ENCODE measurements at places on chromosomes 12 and 14. TPM values are rescaled to one million over a fixed set of nuclear protein-coding genes. Genes with fewer than 3 reads are reported as not detected.

Gene TMEM52B
- total RNA-seq, result not detected

Gene GNB3
- total RNA-seq, result 4.3 TPM

Gene KRT6A
- not detected for total RNA-seq

GRCh38 chr12:95343461-95344230 lies 126.0 kb downstream of the VEZT start:
- peaks cover 6% of the 10 kb centered on the region for H3K27me3 ChIP-seq
- no peak for DNase-seq
- H3K27ac ChIP-seq, result no peak overlapping the region
- no peak overlapping the region for H3K4me3 ChIP-seq
- no peaks in the 10 kb centered on the region for H3K4me1 ChIP-seq

DNA sequence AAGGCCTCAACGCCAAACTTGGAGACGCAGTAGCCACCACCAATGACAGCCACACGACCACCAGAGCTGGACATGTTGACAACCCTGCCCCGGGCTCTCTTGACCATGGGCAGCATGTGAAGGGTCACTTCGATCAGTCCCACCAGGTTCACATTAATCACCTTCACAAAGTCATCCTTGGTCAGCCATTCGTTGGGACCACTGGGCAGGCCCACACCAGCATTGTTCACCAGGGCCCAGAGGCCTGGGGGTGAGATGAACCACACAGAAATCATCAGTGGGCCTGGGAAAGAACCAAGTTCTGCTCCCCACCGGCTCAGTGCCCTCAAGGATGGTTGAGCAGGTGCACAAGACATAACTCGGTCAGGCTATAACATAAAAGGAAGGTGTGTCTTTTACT lies 4.0 kb downstream of the SDR9C7 start:
- DNase-seq, result no peak
- no peaks in the 10 kb centered on the region for H3K36me3 ChIP-seq
- no peak overlapping the region for H3K27ac ChIP-seq
- peaks cover 21% of the 10 kb centered on the region for H3K27me3 ChIP-seq

- no peaks in the 10 kb centered on the region for H3K36me3 ChIP-seq
- H3K4me3 ChIP-seq, result no peak overlapping the region
- no peaks in the 10 kb centered on the region for H3K27me3 ChIP-seq
- no peak for DNase-seq
- H3K4me1 ChIP-seq, result no peaks in the 10 kb centered on the region
Observed at GRCh38 chr14:57979376-57980048, 113.6 kb upstream of the SLC35F4 start.

- H3K36me3 ChIP-seq, result peaks cover 5% of the 10 kb centered on the region
- no peak overlapping the region for H3K4me3 ChIP-seq
- no peaks in the 10 kb centered on the region for H3K27me3 ChIP-seq
- H3K27ac ChIP-seq, result no peak overlapping the region
- no peak for DNase-seq
Observed at GRCh38 chr12:59678759-59679411, 83.1 kb downstream of the SLC16A7 start.

DNA sequence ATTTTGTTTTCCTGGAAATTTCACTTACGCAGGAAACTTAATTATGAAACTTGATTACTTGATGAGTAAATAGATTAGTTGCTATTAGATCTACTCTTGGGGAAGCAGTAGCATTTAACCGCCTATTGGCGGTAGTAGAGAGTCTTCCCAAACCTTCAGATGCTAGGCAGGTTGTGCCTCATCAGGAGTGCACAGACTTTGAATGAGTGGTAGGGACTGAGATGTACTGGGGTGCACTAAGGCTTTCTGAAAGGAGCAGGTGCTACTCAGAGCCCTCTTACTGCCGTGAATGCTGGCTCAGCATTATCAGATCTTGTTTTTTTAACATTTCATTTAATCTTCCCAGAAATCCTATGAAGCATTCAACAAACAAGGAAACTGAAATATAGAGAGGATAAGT lies 7.7 kb downstream of the GATC start:
- no peak overlapping the region for H3K27ac ChIP-seq
- H3K36me3 ChIP-seq, result no peaks in the 10 kb centered on the region
- H3K4me3 ChIP-seq, result no peak overlapping the region
- no peak for DNase-seq
- peaks cover 2% of the 10 kb centered on the region for H3K4me1 ChIP-seq

- no peak overlapping the region for H3K27ac ChIP-seq
- no peaks in the 10 kb centered on the region for H3K4me1 ChIP-seq
- H3K4me3 ChIP-seq, result no peak overlapping the region
- no peak for DNase-seq
- no peaks in the 10 kb centered on the region for H3K27me3 ChIP-seq
- H3K36me3 ChIP-seq, result peaks cover 10% of the 10 kb centered on the region
Observed at GRCh38 chr12:26699237-26699636, 133.8 kb downstream of the ITPR2 start.

DNA sequence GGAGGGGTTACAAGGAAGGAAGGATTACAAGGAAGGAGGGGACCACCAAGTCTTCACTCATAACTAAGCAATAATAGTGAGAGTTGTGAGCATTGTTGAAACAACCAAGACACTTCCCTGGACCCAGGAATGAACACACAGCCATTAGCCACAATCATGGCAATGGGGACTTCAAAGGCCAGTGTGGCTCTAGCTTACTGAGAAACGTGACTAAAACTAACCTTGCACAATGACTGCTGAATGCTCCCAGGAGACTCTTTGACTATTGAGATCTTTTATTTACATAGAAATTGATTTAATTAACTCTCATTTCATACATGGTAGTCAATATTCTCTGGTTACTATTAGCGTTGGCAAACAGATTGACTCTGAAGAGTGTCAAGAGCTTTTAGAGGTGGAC lies 263.0 kb upstream of the SOX5 start:
- no peaks in the 10 kb centered on the region for H3K4me1 ChIP-seq
- no peaks in the 10 kb centered on the region for H3K36me3 ChIP-seq
- no peak for DNase-seq

- no peaks in the 10 kb centered on the region for H3K27me3 ChIP-seq
- no peak for DNase-seq
- H3K36me3 ChIP-seq, result no peaks in the 10 kb centered on the region
- no peak overlapping the region for H3K27ac ChIP-seq
Observed at GRCh38 chr12:19783547-19784444, 344.5 kb downstream of the AEBP2 start.

DNA sequence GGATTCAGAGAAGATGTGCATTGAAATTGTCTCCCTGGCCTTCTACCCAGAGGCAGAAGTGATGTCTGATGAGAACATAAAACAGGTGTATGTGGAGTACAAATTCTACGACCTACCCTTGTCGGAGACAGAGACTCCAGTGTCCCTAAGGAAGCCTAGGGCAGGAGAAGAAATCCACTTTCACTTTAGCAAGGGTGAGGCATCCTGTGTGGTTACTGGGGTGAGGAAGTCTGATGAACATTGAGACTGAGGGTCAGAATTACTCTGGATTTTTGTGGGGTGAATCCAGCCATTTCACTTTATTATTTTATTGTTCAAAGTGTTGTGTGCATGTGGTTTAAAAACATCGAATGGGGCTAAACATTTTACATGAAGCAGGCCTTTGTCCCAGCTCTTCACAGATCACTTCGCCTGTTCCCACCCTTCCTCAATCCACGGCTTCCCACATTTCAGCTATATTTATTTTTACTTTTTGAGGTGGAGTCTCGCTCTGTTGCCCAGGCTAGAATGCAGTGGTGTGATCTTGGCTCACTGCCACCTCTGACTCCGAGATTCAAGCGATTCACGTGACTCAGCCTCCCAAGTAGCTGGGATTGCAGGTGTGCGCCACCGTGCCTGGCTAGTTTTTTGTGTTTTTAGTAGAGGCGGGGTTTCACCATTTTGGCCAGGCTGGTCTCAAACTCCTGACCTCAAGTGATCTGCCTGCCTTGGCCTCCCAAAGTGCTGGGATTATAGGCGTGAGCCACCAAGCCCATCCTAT lies 40.6 kb downstream of the SUPT16H start:
- no peak for DNase-seq
- no peak overlapping the region for H3K4me3 ChIP-seq
- no peaks in the 10 kb centered on the region for H3K27me3 ChIP-seq
- H3K4me1 ChIP-seq, result no peaks in the 10 kb centered on the region
- H3K36me3 ChIP-seq, result no peaks in the 10 kb centered on the region
